ENCODE measurements at places on chromosomes 11 and 22.
A peak's percentile ranks its signal among the peaks of the same experiment; 100 is the strongest.

DNA sequence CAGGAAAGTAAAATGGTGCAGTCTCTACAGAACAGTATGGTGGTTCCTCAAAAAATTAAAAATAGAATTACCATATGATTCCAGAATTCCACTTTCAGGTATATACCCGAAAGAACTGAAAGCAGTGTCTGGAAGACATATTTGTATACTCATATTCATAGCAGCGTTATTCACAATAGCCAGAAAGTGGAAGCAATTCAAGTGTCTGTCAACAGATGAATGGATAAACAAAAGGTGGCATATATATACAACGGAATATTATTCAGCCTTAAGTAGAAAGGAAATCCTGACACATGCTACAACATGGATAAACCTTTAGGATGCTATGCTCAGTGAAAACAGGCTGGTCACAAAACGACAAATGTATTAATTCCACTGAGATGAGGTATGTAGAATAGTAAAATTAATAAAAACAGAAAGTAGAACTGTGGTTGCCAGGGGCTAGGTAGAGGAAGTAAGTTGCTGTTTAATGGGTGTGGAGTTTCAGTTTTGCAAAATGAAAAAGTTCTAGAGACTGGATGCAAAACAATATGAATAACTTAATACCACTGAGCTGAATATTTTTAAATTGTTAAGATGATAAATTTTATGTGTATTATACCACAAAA lies 14.5 kb downstream of the SAA1 start:
- no peak for DNase-seq

- no peak for DNase-seq
Observed at GRCh38 chr11:63997104-63997700, 11.0 kb downstream of the OTUB1 start.

DNA sequence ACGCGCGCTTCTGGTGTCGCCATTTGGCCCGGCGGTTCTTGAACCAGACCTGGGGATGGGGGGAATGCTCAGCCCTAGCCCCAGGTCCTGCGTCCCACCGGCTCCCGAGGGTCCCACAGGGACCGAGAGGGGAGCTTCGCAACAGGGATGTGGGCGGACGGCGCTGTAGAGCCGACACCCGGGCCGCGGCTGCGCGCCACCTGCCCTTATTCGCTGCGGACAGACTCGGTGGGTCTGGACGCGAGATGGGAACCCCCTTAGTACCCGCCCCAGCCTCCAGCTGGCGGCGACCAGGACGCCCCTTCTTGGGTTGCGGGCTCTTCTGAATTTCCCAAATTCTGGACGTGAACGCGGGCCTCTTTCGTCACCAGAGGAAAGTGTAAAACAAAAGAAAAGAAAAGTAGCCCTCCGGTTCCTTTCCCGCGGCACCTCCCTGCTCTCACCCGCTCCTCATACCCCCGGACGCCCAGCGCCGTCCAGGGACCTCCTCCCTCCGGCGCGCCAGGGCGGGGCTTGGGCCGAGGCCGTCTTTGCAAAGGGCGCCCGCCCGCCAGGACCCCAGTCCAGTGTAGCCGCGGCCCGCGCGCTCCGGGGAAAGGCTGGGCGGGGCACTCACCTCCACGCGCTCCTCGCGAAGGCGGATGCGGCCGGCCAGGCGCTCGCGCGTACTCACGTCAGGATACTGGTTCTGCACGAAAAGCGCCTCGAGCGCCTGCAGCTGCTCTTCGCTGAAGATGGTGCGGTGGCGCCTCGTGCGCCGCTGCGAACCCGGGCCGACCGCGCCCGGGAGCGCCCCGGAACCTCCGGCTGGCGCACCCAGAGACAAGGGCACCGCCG lies 827 bp downstream of the GSC2 start:
- peak; percentile 38 for DNase-seq

DNA sequence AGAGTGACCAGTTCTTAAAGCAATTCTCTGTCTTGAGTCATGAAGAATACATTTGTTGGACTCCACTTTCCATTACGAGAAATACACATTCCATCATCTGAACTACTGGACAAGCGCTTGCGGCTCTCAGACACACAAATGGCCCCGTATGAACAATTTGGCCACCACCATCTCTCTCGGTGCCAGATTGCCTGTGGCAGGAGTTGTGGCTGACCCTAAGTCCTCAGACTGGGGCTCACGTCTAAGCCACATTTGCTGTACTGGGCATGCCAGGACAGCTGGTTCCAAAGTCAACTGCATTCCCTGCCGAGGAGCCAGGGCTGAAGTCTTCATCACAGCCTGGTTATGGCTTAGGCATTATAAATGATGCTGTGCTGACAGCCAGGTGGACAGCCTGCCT lies 227.5 kb downstream of the MIAT start:
- DNase-seq: no peak

GRCh38 chr11:8309862-8310261 lies 46.2 kb upstream of the LMO1 start:
- DNase-seq: no peak

DNA sequence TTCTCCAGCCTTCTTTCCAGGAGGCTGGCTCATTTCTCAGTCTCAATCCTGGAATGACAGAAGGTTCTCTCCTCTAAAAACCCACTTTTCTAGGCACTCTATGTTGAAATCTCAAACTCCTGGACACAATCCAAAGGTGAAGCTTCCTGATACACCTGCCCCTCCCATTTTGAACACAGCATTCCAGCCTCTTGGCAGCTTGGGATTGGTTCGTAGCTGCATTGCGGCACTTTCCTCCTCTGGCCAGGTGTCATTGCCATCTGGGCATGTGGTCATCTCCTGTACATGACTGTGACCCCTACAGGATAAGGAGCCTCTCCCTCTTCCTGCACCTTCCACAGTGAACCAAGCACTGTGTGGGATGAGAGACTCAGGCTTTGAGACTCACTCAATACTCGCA lies 230.2 kb upstream of the B3GAT1 start:
- DNase-seq: no peak

DNA sequence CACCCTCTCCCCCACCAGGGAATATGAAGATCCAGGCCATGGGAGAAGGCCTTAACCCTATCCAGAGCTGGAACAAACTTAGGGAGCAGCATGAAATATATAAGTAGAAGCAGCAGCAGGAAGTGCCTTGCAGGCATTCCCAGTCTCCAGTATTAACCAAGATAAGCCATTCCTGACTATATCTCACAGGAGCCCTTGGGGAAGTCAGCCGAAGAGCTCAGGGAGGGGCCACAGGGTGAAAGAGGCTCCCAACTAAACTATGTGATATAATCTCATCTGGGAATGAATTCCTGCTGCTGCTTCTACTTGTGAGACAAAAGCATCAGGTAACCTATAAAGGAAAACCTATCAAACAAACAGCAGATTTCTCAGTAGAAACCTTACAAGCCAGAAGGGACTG lies 36.1 kb upstream of the GUCY1A2 start:
- DNase-seq: no peak

DNA sequence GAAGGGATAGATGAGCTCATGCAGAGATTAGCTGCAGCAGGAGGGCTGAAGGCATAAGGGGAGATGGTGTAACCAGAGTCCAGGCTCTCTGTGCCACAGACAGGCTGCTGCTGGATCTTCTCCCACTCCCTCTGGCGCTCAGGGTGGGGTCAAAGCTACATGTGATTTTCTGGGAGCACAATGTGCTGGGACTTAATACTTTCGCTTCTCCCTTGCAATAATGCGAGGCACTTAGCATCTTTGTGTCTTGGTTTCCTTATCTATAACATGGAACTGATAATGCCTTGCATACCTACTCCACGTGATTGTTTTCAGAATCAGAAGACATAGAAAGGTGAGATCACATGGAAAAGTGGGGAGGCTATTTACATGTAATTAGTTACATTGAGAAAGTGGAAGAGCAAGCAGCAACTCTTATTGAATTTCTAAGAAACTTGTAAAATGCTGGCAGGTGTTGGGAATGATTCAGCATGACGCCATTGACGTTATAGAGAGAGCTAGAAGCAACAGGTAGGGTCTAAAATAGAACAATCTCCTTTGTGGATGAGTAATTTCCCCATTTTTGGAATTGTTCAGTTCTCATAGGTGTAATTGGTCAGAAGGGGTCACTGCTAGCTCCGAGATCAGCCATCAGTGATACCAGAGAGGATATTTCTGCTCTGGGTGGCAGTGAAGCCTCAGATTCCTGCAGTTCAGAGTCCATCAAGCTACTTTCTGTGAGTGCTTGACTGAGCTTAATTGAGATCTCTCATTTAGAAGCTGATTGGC lies 8.2 kb upstream of the OR9I1 start:
- DNase-seq: no peak

- no peak for DNase-seq
Observed at GRCh38 chr11:65920372-65920802, 1.2 kb downstream of the DRAP1 start.

DNA sequence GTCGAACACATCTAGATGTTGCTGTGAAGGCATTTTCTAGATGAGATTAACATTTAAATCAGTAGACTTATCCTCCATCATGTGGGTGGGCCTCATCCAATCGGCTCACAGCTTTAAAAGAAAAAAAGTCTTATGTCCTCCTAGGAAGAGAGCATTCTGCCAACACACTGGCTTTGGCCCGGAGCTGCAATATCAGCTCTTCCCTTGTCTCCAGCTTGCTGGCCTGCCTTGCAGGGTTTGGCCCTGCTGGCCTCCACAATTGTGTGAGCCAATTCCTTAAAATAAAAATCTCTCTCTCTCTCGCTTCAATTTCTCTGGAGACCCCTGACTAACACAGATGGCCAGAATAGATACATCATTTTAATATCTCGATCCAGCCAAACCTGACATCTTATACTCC lies 13.1 kb upstream of the ABCC8 start:
- no peak for DNase-seq

DNA sequence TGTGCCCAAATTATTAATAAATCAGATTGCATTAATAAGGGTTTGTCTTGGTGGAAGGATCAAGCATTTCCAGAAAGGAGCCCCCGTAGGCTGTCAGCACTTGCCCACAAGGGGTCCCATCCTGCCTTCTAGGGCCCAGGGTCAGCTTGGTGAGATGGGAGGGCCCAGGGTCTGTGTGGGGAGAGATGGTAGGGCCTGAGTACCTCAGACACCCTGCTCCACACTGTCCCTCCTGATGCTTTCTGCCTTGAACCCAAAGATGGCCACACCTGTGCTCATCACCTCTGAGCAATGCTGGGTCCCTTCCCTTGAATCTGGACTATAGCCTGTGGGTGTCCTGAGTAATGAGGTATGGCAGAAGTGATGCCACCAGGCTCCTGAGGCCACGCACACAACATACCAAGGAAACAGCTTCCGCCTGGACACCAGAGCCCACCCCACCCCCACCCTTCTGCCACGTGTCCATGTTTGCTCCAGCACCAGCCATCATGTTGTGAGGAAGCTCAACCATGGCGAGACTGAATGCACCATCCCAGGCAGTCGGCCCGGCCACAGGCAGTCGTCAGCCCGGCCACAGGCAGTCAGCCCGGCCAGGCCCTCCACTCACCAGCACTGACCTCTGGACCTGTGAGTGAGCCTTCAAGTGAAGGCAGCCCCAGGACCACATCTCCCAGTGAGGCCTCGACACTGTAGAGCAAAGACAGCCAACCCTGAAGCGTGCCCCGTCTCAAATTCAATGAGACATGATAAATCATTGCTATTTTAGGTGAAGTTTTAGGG lies 6.8 kb downstream of the BET1L start:
- no peak for DNase-seq

GRCh38 chr22:44783581-44783980 lies 31.2 kb downstream of the ARHGAP8 start:
- DNase-seq: no peak

DNA sequence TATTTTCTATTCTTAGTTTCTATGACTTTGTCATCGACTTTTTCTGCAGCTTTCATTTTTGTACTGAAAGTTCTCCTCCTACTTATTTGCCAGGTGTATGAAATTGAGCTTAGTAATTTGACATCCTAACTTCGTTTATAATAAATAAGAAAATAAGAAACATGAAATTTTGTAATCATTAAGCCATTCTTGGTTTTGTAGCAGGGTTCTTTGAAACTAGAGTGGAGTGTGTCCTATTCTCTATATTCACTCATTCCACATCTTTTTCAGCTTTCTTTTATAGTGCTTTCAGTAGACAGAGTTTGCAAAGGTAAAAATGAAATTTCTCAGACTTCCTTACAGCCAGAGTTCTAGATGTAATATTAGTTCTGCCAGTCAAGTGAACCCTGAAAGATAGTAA lies 47.8 kb downstream of the FANCF start:
- DNase-seq: no peak

GRCh38 chr11:128550261-128550821 lies 37.0 kb downstream of the ETS1 start:
- no peak for DNase-seq

GRCh38 chr11:93528252-93528651 lies 14.9 kb downstream of the SMCO4 start:
- no peak for DNase-seq

- no peak for DNase-seq
Observed at GRCh38 chr11:8610532-8611116, 16.6 kb upstream of the STK33 start.

DNA sequence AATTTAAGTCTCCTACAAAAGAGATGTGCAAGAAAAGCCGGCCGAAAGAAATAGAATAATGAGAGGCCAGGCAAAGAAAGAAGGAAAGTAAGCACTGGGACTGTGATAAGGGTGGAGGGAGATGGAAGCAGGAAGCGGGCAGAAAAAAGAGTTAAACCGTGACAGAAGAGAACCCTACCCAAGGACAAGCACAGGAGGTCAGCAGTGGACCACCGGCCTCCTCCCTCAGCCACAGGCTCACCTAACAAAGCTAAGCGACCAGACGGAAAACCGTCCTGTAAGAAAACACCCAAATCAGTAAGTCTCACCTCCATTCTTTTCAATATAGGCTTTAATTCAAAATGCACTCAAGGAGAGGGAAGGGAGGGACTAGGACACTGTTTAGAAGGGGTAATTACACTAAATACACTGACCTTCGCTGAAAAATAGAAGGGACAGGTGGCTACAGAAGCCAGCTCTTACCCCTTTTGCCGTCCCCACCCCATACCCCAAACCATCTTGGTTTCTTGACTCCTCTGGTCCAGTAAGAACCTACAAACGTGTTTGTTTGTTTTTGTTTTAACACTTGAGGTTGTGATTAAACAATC lies 1.9 kb downstream of the FAM181B start:
- DNase-seq: no peak

- DNase-seq: no peak
Observed at GRCh38 chr22:38383417-38383816, 66.2 kb upstream of the CSNK1E start.

All from stimulated activated naive CD8-positive, alpha-beta T cell treated with anti-CD3 and anti-CD28 coated beads, Interleukin-15, amount 100 ng/mL, for 72 hours (primary cell).